ENCODE measurements at places on chromosomes 12 and 14.
A peak's percentile ranks its signal among the peaks of the same experiment; 100 is the strongest.

GRCh38 chr12:132448463-132448820, 41.5 kb upstream of the FBRSL1 start:
- DNase-seq, result no peak

DNA sequence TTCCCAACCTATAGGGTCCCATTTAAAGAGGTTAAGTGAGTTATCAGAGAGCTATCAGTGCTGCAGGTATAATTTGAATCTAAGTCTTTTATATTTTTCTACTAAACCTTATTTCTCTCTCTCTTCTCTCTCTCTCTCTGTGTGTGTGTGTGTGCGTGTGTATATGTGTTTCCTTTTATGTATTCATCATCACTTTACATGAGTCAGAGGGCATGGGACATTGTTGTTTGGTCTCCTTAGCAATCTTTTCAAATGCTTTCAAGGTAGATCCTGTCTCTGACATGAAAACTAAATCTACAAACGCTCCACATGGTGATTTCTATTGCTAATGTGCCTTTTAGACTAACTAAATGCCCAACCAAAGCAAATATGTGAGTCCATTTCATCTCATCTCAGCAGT, 459.7 kb downstream of the BTG1 start:
- peak; percentile 1 for DNase-seq

DNA sequence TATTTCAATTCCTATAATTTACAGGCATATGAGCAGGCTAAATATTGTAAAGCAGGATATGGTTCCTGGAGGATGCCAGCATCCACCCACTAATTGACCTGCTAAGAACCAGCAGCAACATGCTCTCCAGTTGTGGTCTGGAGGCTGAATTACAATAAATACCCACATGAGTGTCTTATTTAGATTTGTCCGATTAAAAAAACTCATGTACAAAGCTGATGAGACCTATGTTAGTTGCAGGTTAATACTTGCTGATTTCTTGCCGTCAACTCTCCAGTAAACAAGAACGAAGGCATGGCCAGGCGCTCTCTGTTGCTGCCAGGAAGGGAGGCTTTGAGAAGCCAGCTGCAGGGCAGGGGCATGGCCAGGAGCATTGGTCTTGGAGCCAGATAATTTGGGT, 169.3 kb upstream of the PRICKLE1 start:
- no peak for DNase-seq

DNA sequence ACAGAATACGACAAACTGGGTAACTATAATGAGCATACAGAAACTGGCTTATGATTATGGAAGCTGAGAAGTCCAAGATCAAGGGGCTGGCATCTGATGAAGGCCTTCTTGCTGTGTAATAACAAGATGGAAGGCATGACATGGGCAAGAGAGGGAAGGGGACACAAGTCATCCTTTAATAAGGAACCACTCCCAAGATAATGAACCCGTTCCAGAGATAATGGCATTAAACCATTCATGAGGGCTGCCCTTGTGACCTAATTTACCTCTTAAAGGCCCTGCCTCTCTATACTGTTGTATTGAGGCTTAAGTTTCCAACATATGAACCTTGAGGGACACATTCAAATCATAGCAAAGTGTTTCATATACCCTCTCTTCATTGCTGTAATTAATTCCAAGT, 4.6 kb upstream of the VTI1B start:
- DNase-seq, result no peak

GRCh38 chr12:46560089-46560488, 187.5 kb upstream of the SLC38A2 start:
- no peak for DNase-seq

DNA sequence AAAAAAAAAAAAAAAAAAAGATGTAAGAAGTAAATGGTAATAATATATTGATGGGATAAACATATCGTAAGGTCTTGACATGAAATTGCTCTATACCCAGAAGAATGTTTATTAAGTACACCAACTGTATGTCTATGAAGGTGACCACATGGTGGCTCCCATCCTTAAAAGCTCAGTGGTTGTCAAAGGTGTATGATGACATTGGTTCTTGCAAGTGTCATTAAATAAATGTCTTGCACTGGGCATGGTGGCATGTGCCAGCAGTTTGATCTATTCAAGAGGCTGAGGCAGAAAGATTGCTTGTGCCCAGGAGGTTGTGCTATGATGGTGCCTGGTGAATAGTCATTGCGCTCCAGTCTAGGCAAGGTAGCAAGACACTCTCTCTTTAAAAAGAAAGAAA, 10.4 kb downstream of the CCT2 start:
- no peak for DNase-seq

DNA sequence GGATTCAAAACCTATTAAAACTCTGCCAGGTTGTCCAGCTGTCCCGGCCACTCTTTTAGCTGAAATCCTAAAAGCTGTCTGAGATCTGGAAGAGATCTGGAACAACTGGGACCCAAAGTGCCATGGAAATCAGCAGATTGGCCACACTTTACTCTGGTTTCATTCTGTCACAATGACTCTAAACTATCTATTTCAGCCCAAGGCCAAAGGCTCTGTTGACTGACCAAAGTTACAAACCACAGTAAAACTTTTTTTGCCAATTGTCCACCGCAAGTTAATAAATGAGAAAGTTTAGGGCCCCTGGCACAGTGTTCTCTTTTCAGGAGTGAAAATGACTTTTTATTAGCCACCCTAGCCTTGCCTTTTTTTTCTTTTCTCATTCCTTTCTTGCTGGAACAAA, 113.4 kb upstream of the CPM start:
- DNase-seq, result no peak

- DNase-seq, result no peak
These were observed 32.1 kb downstream of the FMNL3 start for GRCh38 chr12:49675137-49675536.

DNA sequence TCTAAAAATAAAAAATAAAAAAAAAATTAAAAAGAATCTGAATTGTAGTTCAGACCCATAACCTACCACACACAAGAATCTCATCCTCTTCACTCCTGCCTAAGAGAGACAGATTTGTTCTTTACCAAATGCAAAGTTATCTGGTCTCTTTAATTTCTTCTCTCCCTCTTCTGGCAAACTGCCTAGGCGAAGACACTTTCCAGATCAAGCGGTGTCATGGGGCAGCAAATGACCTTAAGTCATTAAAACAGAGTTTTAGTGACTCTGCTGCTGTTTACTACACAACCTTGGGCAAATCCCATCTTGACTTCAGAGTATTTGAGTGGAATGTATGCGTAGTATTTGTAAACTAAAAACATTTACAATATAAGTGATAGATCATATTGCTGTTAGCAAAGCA, 60.9 kb upstream of the NID2 start:
- no peak for DNase-seq

DNA sequence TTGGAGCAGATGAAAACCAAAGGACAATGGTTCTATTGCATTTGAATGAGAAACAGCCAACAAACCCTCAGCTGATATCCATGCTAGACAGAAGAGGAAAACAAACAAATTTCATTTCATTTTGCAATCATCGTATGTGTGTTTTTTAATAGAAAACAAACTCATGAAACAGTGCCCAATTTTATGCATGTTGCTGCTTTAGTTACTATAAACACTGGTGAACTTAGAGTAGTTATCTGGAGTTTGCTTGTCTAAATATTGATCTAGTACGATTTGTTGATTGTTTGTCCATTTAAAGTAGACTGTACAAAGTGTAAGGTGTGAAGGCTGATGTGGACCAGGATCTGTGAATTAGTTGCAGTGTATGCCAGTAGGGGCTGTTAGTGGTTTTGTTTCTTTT, 166.6 kb downstream of the KITLG start:
- DNase-seq, result no peak

DNA sequence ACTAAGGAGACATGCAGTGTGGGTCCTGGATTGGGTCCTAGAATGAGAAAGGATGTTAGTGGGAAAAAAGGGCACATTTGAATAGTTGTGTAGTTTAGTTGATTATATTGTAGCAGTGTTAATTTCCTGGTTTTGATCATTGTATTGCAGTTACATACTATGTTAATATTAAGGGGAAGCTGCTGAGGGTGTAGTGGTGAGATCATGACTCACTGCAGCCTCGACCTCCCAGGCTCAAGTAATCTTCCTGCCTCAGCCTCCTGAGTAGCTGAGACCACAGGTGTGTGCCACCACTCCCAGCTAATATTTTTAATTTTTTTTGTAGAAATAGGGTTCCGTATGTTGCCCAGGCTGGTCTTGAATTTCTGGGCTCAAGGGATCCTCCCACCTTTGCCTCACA, 21.7 kb downstream of the BORCS5 start:
- no peak for DNase-seq

DNA sequence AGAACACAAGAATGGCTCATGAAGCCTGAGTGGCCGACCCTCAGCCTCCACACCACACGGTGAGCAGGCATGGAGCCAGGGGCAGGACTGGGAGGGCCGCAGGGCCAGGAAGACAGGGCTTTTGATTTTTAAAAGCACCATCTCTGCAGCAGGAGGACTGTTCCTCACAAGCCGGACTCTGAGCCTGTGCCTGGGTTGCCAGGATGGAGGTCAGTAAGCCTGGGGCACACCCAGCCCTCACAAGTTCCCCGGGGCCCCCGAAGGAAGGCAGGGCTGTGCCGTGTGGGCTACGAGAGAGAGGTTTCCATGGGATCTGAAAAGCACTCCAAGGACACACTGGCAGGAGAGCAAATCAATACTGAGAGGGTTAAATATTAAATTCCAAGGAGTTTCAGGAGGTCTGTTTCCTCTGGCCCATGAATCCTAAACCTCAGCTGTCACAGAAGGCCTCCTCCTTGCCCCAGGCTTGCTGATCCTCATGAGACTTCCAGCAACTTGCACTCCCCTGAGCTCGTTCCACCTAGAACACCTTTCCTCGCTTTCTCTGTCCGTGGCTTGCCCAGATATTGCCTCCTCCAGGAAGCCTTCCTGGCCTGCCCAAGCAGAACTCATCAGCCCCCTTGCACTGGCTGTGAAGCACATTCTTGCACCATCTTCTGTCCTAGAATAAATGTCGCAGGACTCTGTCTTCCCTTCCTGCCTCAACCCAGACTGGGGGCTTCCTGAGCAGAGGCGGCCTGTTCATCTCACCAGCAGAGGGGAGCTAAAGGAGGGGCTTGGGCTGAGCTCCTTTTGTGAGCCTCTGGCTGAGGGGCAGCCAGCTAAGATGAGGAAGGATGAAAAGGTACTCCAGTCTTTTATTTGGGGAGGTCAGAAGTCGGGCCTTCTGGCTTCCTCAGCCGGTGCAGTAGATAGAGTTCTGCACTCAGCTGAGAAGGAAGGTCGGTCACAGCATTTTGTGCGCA, 64.6 kb downstream of the CCDC88C start:
- no peak for DNase-seq

- peak; percentile 64 for DNase-seq
These were observed 19.1 kb downstream of the RPAP3 start for GRCh38 chr12:47686645-47687240.

- no peak for DNase-seq
These were observed 18.4 kb upstream of the DHRS4 start for GRCh38 chr14:23935158-23935557.

DNA sequence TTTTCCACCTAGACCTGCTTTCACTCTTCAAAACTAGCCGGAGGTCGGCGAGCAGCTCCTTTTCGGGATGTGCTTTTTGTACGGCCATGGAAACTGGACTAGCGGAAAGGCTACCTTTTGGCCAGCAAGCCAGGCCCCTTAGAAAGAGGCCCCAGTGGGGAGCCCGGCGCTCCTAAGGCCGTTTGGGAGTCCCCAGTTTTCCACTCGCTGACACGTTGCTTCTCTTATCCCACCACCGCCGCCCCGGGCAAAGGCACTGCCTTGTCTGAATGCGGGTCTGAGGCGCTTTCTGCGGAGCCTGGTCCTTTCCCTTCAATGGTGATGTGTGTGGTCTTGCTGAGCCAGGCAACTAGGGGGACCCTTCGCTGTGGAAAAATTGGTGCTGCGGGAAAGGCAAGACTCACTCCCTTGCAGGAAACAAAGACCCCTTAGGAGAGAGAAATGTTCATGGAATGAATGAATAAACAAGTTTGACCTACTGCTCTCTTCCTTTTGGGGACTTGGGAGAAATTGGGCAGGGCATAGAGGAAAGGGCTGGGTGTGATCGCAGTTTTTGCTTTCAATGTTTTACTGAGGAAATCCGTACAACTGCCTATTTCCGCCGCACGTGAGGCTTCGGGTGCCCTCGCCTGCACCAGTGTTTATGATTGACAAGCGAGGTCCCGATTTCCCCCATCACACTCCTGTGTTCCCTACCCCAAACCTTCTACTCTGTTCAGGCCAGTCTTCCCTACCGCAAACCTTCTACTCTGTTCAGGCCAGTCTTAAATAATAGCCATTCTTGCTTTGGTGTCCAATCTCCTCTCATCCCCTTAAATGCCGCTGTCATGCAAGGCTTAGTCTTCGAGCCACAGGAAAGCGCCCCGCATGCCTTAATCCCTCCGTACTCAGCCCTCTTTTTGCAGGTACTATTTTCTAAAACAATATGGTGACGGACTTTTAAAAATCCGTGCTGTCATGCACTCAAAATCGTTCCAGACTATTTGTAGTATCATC, 1.0 kb upstream of the SLC38A2 start:
- DNase-seq, result no peak

DNA sequence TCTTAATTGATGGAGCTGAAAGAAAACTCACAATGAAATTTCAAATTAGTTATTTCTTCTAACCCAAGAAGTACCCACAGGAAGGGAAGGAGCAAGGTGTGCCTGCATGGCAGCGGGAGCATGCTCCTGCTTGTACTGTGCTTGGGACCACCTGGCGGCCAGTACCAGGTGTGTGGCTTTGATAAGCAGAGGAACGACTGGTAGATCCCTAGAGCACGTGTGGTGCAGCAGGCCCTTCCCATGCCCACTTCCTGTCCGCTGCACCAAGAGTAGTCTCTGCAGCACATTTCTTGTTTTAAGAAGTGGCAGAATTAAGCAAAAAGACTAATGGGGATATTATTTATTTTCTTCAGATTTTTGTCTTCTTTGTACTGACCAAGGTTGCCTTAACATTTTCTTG, 122.3 kb upstream of the ATF1 start:
- DNase-seq, result no peak

DNA sequence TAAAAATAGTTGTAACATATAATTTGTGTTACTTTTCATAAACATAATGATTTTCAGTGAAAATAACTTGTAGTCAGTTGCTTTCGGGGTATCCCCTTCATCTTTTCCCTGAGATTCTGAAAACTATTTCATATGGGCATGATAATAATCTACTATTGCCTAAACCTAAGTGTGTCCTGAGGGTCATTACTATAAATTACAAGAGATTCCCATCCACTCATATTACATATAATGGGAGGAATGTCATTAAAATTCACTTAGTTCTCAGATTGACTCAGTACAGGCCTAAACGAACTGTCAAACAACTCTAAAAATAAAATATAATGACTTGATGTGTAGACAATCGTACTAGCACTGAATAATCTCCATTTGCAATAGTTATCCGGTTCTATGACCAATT, 72.7 kb downstream of the PTPRR start:
- DNase-seq, result no peak

GRCh38 chr12:122215771-122216170, 10.1 kb downstream of the DIABLO start:
- DNase-seq, result no peak

GRCh38 chr14:23532658-23533057, 18.9 kb downstream of the ZFHX2 start:
- DNase-seq, result no peak

All from suppressor macrophage (primary cell).